Lung (tissue), 17 donors: ENCODE measurements at places on chromosomes 12 and 14. TPM values are rescaled to one million over a fixed set of nuclear protein-coding genes. Genes with fewer than 3 reads are reported as not detected.

Gene OTOGL
- polyA plus RNA-seq, result 0.28 TPM

Gene APOLD1
- 22.2 TPM for polyA plus RNA-seq

Gene EFS
- 7.3 TPM for polyA plus RNA-seq

Gene RAPGEF3
- 8.3 TPM for polyA plus RNA-seq

Gene KIF26A
- 2.5 TPM for polyA plus RNA-seq
